Muscle of back (tissue), 13 donors: ENCODE measurements at places on chromosomes 13 and 19.

- no peak for DNase-seq
Observed at GRCh38 chr13:110268061-110268460, 38.9 kb downstream of the COL4A1 start.

DNA sequence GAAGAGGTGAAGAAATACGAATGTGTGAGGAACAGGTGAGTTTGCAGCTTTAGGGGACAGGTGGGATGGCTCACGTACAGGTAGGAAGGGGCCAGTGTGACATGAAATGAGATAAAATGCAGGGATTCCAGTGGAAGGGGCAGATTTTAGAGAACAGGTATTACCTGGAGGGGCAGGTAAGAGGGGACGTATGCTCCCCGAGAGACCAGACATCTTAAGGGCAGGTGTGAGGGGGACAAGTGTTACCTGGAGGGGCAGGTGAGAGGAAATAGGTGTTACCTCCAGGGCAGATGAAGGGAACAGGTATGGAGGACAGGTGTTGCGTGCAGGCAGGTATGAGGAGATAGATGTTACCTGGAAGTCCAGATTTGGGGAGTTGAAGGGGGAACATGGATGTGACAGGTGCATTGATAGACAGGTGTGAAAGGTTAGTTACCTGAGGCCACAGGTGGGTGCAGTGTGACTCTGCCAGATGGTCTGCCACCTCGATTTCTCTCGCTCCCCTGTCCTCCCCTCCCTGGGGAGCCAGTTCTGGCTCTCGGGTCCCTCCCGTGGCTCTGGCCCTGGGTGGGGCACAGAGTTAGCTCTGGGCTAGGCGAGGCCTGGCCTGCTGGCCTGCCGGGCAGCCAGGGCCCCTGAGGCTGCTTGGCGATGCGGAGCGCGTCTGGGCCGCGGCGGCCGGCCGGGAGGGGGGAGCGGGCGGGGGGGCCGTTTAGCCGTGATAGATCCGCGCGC lies 2.1 kb downstream of the ERFL start:
- no peak for DNase-seq

DNA sequence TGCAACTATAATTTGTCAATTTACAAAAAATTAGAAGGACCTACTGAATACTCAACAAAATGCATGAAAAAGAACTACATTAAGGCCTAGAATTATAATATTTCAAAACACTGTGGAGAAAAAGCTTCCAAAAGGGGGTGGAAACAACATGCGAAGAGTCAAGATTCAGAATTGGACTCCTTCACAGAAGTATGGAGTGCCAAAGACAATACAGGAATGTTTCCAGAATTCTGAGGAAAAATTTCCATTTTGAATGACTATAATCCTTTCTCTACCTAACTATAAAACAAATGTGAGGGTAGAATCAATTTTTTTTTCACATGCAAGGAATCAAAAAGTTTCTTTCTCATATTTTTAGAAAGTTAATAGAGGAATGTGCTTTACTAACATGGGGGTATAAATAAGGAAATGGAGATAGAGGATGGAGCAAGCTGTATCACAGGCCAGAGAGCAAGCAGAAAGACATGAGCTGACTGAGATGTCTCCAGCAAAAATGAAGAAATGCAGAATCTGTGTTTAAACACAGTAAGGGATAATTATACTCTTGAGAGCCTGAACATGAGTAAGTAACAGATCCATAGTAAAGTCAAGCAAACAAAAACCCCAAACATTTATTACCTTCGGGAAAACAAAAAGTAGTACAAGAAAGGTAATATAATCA lies 39.5 kb upstream of the SMAD9 start:
- DNase-seq, result peak; percentile 84

GRCh38 chr19:3725640-3726310 lies 17.6 kb downstream of the TJP3 start:
- DNase-seq, result no peak

DNA sequence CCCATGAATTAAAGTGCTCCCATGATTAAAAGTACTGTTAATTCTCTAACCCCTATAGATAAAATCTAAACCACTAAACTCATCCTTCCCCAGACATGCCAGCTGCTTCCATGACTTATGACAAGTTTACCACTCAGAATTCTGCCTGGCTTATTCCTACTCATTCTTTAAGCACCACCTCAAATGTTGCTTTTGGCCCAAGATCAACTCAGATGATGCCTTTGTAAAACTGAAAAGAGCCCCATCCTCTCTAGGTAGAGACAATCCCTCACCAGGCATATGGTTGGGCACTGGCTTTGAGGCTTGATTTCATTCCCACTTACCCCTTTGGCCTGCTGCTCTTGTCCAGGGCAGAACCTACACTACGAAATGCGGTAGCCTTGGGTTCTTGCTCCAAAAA lies 250.0 kb downstream of the DNAJC15 start:
- no peak for DNase-seq

DNA sequence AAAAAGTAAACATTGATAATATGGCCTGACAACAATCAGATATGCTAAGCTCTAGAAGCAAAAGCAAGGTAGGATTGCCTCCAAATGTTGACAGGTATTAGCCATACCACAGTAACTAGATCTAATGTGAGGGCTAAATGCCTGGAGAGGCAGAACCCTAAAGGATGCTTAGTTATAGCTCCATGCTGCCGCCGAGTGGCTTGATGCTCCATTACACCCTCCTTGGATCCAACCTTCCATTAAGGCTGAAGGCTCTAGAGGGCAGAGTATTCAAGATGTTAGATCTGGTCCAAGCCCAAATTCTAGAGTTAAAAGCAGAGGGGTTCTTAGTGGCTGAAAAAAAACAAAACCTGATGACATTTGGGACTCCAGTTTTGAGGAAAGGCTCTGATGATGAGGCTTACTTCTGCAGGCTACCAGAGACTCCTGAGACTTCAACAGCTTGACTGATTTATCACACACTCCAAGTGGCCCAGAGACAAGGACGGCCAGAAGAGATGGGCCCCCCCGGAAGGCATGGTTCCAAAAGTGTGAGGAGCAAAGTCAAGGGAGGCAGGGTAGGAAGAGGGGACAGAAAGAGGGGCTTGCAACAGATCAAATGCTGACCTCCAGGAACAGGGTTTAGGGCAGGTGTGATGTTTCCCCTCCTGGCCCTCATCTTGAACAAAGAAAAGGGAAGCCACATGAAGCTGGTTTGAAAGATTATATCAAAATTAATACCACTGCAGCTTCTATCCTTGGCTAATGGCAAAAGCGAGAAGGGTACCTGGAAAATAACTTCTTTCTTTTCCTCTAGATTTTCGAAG lies 21.9 kb upstream of the CPB2 start:
- DNase-seq, result peak; percentile 51

DNA sequence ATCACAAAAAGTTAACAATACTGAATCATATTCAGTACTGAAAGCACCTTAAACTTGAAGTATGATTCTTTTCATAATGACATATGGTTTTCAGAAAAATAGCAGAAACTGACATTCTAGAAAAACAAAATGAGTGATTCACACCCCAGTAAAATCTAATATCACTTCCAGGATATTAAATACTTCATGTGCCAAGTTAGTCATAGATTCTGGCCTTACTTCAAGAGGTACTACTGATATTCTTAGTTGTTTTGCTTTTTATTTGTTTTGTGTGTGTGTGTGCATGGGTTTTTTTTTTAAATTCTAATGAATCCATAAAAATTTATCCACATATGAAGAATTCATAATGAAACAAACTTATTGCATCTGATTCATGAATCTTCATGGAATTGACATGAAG lies 207.9 kb upstream of the UFM1 start:
- DNase-seq, result no peak

GRCh38 chr13:75258159-75258782 lies 223.7 kb downstream of the TBC1D4 start:
- peak; percentile 44 for DNase-seq

DNA sequence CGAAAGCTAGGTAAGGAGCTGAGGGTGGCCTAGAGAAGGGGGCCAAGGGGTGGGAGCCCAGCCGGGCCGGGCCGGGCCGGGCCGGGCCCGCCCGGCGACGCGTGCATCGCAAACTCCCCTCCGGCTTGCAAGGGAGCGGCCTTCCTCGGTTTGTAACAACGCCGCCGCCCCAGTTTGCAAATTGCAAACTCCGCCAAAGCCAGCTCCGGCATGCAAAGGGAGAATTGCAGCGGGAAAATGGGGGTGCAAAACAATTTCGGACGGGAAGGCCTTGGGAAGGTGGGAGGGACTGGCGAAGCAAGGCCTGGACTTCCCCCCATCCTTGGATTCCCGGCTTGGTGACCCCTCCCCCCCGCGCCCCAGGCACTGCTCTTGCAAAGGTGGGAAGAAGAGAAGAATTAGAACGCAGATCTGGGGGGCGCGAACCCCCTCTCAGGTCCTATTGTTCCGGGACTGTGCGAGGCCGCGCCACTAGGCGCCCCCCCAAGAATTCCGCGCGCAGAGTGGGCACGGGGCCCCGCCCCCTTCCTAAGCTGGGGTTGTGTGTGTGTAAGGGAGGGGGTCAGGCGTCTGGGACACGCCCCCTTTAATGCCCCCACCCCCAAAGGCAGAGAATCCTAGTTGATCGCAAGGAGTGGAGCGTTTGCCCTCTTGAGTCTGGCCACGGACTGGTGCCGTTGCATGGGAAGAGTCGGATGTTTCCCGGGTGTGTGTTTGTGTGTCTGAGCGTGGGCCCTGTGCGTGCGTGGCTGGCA lies 926 bp downstream of the PRR12 start:
- DNase-seq, result peak; percentile 42

DNA sequence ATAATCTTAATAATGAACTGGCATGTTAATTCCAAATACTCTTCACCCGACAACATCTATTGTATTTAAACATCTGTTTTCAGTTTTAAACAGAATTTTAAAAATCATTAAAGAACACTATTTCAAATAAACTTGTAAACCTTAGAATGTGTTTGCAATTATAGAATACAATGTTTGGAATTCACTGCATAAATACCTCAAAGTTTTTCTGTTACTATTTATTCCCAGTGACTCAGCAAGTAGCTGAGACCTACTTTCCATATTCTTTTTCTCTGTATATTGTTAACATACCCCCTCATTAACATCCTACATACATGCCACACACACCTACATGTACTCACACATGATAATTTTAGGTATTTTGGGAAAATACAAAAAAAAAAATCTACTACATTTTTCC lies 1134.3 kb downstream of the SLITRK1 start:
- peak; percentile 31 for DNase-seq

GRCh38 chr19:30877661-30878113 lies 471.5 kb downstream of the TSHZ3 start:
- no peak for DNase-seq

GRCh38 chr13:98506322-98506721 lies 70.6 kb downstream of the STK24 start:
- DNase-seq, result no peak

- no peak for DNase-seq
Observed at GRCh38 chr13:72571191-72571590, 156.2 kb downstream of the MZT1 start.
